ENCODE measurements at places on chromosomes 2 and 18.

DNA sequence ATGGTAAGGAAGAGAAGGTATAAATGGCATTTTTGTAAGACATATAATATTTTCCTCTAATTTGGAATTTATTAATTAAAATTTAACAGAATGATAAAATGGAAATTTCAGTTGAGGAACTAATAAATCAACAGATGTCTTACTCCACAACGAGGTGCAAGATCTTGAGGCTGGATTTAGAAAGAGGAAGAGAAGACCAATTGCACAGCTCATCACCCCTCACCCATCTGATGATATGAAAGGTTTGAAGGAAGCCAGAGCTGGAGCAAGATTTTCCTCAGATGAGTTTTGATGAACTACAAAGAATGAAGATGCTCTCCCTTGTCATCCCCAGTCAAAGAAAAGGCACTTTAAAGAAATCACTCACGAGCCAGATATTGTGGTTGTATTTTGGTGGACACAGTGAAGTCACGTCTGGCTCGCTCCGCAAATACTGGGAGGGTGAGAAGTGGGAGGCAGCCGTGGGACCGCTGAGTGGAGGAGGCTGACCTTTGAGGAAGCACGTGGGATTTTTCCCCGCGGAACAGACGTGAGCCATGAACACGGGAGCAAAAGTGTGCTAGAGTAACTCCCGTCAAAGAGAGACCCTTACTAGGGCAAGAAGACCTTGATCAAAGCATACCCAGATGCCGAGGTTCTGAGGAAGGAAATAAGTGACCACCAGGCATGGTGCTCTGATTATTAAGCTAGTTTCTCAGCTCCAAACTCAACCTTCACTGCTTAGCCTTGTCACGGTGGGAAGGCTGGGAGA lies 511.4 kb downstream of the RNF144A start:
- no peak for DNase-seq

GRCh38 chr2:122180972-122181371 lies 425.5 kb downstream of the TSN start:
- DNase-seq, result no peak

GRCh38 chr2:2787301-2787907 lies 456.3 kb upstream of the MYT1L start:
- DNase-seq, result no peak

- DNase-seq, result no peak
Observed at GRCh38 chr18:9356976-9357375, 22.4 kb downstream of the TWSG1 start.

GRCh38 chr2:213733893-213734292 lies 449.6 kb downstream of the SPAG16 start:
- DNase-seq, result no peak

- peak; percentile 95 for DNase-seq
Observed at GRCh38 chr2:163667064-163667887, 68.5 kb downstream of the FIGN start.

GRCh38 chr2:12824351-12824777 lies 107.6 kb downstream of the TRIB2 start:
- no peak for DNase-seq

GRCh38 chr2:107687073-107687472 lies 139.6 kb upstream of the RGPD4 start:
- no peak for DNase-seq

- DNase-seq, result no peak
Observed at GRCh38 chr2:152729844-152730243, 11.4 kb downstream of the ARL6IP6 start.

GRCh38 chr18:8538935-8539334 lies 70.3 kb upstream of the RAB12 start:
- no peak for DNase-seq

DNA sequence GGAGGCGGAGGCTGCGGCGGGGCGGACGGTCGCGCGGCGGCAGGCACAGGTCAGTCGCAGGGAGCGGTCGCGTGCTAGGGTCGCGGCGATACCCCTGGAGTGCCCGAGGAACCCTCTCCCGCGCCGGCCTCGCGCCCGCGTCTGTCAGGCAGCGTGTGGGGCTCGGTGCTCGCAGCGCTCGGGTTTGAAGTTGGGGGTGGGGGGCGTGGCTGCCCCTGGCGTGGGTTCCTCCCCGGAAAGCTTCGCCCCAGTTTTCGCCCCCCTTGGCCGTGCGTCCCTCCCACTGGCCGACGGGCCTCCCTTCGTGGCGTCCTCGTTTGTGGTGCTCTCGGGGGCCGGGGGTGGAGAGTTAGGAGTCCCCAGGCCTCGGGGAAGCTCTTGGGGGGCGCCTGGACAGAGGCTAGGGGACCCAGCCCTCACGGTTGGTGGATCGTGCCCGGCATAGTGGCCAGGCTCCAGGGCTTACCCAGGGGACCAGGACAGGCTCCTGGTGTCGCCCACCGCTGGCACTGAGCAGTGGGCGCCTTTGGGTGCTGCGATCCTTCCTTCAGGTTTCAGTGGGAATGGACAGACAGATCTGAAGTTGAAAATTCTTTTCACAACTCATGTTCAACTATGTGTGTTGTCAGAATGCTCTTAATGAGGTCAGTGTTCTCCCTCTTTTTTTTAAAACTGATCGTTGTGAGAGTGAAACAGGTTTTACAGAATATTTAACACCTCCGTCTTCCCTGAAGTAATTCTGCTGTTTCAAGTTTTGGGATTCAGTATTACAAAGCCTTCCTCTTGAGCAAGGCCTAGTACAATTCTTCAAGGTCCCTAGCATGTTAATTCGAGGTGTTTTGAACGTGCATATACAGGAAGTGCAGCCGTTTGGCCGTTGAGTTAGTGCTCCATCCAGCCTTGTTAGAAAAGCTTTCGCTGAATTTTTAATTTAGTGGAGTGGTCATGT lies 604 bp downstream of the RALBP1 start:
- DNase-seq, result no peak

GRCh38 chr2:9170458-9171130 lies 36.0 kb upstream of the ASAP2 start:
- no peak for DNase-seq

- DNase-seq, result no peak
Observed at GRCh38 chr18:42578792-42579191, 536.7 kb downstream of the RIT2 start.

- no peak for DNase-seq
Observed at GRCh38 chr18:24657444-24657842, 197.0 kb downstream of the HRH4 start.

- DNase-seq, result no peak
Observed at GRCh38 chr2:134379722-134380121, 125.8 kb downstream of the MGAT5 start.

GRCh38 chr2:20672201-20672951 lies 5.4 kb downstream of the GDF7 start:
- DNase-seq, result no peak

GRCh38 chr18:3260995-3261372 lies 949 bp upstream of the MYL12B start:
- DNase-seq, result no peak

DNA sequence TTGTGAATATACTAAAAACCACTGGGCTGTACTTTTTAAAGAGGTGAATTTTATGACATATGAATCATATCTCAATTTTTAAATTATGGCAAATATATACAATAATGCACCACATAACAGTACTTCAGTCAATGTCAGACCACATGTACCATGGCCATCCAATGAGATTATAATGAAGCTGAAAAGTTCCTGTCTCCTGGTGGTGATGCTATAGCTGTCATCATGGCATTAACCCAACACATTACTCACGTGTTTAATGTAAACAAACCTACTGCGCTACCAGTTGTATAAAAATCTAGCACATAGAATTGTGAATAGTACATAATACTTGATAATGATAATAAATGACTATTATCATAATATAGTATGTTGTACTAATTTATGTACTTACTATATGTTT lies 77.6 kb upstream of the ID2 start:
- DNase-seq, result no peak

- no peak for DNase-seq
Observed at GRCh38 chr18:44033144-44033701, 647.5 kb upstream of the SETBP1 start.

GRCh38 chr2:210577263-210578071 lies 21.1 kb downstream of the CPS1 start:
- DNase-seq, result no peak

DNA sequence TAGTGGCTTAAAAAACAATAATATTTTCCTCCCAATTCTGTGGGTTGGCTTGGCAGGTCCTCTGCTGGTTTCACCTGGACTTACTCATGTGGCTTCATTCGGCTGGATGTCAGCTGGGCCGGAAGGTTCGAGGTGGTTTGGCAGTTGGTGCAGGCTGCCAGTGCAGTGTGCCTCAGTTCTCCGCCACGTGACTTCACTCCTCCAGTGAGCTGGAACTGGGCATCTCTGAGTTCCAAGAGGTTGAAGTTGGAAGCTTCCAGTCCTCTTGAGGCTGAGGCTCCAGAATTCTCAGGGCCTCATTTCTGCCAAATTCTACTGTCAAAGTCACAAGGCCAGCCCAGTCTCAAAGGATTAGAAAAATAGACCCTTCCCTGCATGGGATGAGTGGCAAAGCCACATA lies 83.4 kb upstream of the B3GNT7 start:
- no peak for DNase-seq

- DNase-seq, result no peak
Observed at GRCh38 chr2:119537792-119538191, 6.5 kb upstream of the CFAP221 start.

- DNase-seq, result no peak
Observed at GRCh38 chr2:149156971-149157740, 118.7 kb downstream of the LYPD6B start.

- DNase-seq, result no peak
Observed at GRCh38 chr18:77016936-77017335, 115.6 kb downstream of the MBP start.

- no peak for DNase-seq
Observed at GRCh38 chr2:69213201-69213600, 173.8 kb downstream of the GFPT1 start.
